Stimulated activated CD4-positive, alpha-beta T cell treated with anti-CD3 and anti-CD28 coated beads, Interleukin-15, amount 100 ng/mL, for 1 hour (primary cell): ENCODE measurements at places on chromosomes 3 and 15.
A peak's percentile ranks its signal among the peaks of the same experiment; 100 is the strongest.

GRCh38 chr3:53320697-53321096 lies 26.6 kb downstream of the DCP1A start:
- no peak for DNase-seq

DNA sequence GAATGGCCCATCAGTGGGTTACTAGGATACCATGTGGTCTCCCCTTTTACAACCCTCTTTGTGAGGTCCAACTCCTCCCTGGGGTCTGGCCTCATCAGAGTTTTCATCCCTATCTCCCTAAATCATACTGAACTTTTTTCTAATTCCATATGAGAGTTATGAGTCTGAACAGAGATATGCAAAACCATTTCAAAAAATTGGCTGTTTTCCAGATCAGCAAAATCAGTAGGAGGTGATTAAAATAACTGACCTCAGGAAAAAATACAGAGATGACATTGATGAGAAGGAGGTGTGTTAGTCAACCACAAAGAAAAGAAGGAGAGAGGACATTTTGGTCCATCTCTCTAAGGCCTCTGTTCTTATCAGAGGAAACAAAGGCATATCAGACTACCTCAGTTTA lies 200.8 kb upstream of the CFAP20DC start:
- DNase-seq: no peak

GRCh38 chr15:87197981-87198380 lies 1058.6 kb downstream of the NTRK3 start:
- no peak for DNase-seq

GRCh38 chr15:77104155-77104554 lies 33.2 kb upstream of the TSPAN3 start:
- DNase-seq: no peak

DNA sequence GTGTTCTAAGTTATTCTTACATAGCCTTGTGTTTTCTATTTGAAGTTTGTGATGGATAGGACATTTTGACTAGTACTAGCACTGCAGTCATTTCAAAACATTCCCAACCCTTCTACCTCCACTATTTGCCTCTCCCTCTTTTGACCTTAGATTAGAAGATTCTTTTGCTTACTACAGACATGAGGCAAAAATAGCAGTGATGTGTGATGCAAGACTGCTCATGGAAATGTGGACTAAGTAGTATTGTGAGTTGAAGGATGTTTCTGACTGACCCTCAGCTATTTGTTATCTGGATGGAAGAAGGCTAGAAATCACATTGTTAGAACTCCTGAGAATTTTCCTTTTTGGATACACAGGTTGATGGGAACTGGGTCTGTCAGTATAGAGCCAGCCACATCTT lies 45.9 kb downstream of the ATP2C1 start:
- no peak for DNase-seq

GRCh38 chr3:139772539-139773500 lies 95.0 kb upstream of the NMNAT3 start:
- DNase-seq: no peak

- no peak for DNase-seq
These were observed 64.5 kb downstream of the MDFIC2 start for GRCh38 chr3:70247955-70248354.

DNA sequence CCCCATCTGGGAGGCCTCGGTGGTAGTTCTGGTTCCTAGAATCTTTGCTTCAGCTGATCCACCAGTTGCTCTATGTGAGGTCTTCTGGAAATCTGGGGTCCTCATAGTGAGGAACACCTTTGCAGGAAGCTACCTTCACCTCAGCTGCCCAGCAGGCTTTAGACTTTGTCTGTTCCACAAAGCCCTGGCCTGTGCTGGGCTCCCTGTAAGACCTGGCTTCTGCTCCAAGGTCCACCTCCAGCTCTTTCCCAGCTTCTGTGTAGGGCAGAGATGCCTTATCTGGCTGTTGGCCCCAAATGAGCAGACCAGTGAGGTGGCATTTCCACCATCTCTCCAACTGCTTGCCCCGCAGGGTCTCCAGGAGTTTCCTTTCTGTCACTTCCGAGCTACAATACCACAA lies 8.2 kb upstream of the HOMER2 start:
- DNase-seq: no peak

DNA sequence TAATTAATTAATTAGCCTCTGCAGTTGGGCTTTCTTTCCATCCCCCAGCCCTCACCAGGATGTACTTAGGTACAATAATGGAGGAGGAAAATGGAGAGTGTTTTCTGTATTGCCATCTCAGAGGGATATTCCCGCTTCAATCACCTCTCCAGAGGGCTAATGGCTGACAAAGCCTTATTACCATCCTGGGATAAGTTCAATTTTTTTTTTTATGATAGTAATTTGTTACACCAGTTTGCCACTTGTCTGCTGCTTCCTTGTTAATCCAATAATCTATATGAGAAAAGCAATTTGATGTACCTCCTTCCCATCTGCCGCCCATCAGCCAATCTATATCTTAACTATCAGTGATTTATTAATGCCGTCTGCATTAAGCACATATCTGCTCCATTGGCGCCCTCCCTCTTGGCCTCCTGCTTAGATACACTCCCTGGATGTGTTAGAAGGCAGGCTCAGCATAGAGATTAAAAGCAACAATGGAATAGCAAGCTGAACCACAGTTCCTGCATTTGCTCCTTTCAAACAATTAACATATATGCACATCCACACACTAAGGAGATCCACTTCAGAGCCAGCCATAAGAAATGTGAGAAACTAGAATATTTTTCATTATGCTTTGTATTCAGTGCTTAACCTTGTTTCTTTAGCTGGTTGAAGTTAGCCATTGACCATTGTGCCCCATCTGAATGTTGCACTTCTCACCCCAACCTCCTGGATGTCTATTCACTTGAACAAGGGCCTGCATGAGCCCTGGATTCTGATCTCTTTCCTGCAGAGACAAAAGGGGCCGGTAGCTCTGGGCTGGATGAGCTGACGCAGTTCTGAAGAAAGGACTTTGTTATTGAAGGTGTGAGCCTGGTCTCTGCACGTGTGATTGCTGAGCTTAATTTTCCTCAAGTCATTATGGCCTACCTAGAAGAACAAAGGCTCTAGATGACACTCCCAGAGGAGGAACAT lies 237.3 kb upstream of the GAP43 start:
- no peak for DNase-seq

GRCh38 chr3:42751609-42752008 lies 21.4 kb downstream of the CCDC13 start:
- no peak for DNase-seq

DNA sequence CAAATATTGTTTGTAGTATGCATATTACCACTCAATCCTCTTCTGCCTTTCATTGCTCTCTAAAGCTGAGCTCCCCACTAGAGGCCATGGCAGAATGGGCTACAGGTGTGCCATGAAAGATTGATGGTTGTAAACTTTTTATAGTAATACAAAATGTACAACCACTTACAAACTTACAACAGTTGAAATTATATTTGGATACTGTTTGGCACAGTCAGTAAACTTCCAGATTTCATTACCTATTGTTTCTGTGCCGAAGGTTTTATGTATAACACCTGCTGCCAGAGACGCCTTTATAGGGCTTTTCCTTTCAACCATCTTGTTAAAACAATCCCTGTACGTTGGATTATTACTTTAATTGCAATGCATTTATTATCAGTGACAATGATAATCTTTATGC lies 7.0 kb downstream of the ROPN1 start:
- DNase-seq: no peak

GRCh38 chr3:16177962-16178627 lies 3.6 kb downstream of the GALNT15 start:
- peak; percentile 18 for DNase-seq

DNA sequence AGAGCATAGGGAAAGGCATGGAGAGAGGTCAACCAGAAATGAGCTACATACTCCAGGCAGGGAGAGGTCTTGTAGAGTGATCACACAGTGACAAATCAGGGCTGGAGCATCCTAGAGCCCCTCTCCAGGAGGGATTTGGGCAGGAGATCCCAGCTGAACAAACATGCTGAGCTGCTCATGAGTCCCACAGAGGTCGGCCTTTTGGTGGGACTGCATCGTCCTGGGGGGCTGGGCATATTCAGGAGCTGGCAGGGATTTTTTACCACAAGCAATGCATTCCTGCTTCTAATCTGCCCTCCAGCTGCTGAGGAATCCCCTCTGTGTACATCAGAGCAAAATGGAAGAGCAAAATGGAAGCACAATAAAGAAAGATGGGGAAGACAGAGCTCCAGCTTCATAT lies 94.9 kb downstream of the NTRK3 start:
- no peak for DNase-seq

DNA sequence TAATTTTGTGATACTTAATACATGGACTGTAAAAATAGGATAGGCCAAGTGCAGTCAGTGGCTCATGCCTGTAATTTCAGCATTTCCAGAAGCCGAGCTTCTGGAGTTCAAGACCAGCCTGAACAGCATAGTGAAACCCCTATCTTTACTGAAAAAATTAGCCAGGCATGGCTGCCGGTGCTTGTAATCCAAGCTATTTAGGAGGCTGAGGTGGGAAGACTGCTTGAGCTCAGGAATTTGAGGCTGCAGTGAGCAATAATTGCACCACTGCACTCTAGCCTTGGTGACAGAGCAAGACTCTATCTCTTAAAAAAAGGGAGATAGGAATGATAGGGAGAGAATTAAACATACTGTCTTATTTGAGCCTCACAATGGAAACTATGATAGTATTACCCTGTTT lies 51.0 kb downstream of the GMPS start:
- no peak for DNase-seq

DNA sequence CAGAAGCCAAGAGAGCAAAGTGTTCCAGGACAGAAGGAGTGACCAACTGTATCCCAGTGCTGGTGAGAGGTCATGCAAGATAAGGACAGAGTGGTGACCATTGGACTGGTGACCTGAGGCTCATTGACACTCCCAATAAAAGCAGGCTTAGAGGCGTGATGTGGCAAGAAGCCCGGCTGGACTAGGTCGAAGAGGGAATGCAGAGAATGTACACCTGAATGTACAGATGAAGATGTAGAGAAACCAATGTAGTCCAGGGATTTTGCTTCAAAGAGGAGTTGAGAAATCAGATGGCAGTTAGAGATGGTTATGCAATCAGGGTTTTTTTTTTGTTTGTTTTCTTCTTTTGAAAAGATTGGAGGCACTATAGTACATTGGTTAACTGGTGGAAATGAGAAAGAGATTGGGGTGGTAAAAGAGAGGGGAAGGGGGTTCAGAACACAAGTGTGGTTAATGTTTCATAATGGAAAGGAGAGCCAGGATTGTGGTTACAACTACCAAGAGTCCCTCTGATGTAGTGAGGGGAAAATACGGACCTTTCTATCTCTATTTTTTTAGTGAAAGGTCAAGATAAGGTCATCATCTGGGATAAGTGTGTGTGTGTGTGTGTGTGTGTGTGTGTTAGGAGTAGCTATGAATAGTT lies 23.3 kb downstream of the ST3GAL6 start:
- no peak for DNase-seq

DNA sequence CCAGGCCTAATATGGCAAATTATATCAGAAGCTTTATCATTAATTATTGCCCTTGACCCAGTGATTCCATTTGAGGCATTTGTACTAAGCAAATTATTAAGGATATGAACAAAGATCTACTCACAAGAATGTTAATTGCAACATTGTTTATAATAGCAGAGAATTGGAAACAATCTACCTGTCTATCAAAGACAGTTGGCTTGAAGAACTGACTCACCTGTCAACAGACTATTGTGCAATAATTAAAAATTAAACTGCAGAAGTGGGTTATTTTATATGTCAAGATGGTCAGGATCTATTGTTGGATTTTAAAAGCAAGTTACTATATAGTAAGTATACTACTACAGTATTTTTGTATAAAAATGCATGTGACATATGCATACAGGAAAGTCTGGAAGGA lies 6.7 kb upstream of the FETUB start:
- DNase-seq: no peak
